ENCODE measurements at places on chromosomes 7 and 10. TPM values are rescaled to one million over a fixed set of nuclear protein-coding genes. Genes with fewer than 3 reads are reported as not detected.

- H3K4me3 ChIP-seq: no peak overlapping the region
- no peak overlapping the region for H3K27ac ChIP-seq
- peaks cover 5% of the 10 kb centered on the region for H3K4me1 ChIP-seq
- no peak for DNase-seq
- H3K36me3 ChIP-seq: peaks cover 9% of the 10 kb centered on the region
These were observed 78.9 kb downstream of the SVIL start for GRCh38 chr10:29555746-29556481.

- H3K27ac ChIP-seq: no peak overlapping the region
- no peaks in the 10 kb centered on the region for H3K36me3 ChIP-seq
- H3K4me3 ChIP-seq: no peak overlapping the region
- DNase-seq: no peak
- no peaks in the 10 kb centered on the region for H3K4me1 ChIP-seq
- H3K27me3 ChIP-seq: no peaks in the 10 kb centered on the region
These were observed 272.5 kb downstream of the NEBL start for GRCh38 chr10:20624642-20625041.

The VPS37D gene
- 0.87 TPM for total RNA-seq

The ANXA8L1 gene
- not detected for total RNA-seq

GRCh38 chr10:124918191-124918830, 23.6 kb upstream of the ZRANB1 start:
- peak; percentile 12 for DNase-seq
- H3K27me3 ChIP-seq: no peaks in the 10 kb centered on the region
- H3K4me3 ChIP-seq: peak overlapping the region; percentile 91
- peaks cover 22% of the 10 kb centered on the region for H3K4me1 ChIP-seq

DNA sequence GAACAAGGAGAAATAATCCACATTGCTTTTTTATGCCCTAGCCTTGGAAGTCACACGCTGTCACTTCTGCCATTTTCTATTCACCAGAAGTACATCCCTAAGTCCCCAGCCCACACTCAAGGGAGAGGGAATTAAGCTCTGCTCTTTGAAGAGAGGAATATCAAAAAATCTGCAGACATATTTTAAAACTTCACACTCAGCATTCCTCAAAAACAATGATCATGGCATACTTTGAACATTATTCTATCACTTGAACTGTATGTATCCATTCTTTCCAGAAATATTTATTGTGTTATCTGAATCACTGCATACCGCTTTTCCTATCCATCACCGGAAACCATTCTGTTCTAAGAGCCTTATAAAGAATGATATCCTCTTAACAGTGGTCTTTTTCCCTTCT, 9.4 kb downstream of the ABCC2 start:
- H3K4me1 ChIP-seq: no peaks in the 10 kb centered on the region
- no peak for DNase-seq
- no peak overlapping the region for H3K27ac ChIP-seq
- peaks cover 3% of the 10 kb centered on the region for H3K36me3 ChIP-seq
- no peak overlapping the region for H3K4me3 ChIP-seq

DNA sequence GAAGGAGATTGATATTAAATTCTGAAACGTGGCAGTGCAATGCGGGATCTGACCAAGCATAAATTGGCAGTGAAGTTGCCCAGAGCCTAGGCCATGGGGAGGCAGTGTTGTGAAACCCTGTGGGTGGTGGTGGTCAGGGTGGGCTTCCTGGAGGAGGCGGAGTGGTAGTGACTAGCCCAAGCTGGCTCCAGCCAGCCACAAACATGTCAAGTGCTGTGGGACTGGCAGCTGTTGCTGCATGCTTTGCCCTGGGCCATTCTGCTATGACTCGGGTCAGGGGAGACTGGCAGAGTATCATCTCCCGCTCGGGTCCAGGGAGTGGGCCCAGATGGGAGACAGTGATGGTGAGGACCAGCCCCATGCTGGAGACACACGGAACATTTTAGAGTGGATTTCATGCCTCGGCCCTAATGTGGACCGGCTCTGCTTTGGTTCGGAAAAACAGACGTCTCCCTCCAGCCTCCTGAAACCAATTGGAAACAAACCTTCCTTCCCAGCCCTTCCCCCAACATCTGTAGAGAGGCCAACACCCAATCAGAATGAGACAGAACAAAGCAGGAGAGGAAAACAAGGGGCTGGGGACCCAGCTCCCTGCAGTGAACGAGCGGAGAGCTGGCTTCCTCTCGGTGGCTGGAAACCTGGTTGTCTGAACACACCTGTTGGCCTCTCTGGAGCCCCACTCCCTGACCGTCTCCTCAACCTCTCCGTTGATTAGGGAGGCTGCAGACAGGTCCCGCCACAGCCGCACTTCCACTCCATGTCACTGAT, 58.2 kb downstream of the TMEM270 start:
- no peaks in the 10 kb centered on the region for H3K4me1 ChIP-seq
- no peak for DNase-seq
- H3K27me3 ChIP-seq: peaks cover 1% of the 10 kb centered on the region
- H3K27ac ChIP-seq: no peak overlapping the region
- no peak overlapping the region for H3K4me3 ChIP-seq

The ITGB8 gene
- not detected for total RNA-seq

DNA sequence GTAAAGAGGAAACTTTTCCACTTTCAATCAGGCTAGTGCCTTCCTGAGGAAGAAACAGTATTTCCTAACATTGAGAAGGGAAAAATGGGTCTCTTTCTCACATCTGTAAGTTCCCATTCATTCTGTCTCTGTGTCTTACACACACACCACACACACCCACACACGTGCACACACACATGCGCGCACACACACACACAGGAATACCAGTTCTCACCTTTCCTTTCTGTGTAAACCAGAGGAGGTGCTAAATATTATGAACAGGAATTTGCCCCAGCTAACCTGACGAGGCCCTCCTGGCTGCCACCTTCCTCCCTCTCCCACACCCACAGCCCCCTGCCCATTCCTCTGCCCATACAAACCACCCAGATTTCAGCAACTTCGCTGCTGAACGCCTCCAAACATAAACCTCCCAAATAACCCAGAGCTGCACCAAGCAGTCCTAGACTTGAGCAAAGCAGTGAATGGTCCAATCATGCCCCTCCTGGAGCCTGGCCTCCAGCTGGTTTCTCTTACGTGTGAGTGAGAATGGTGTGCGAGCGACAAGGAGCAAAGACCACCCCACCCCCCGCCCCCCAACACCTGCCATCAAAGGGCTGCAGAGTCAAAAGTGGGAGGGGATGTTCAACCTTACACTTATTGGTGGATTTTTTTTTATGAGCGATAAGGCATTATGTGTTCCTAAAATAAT, 190.5 kb downstream of the HECW1 start:
- peaks cover 18% of the 10 kb centered on the region for H3K27me3 ChIP-seq
- H3K4me1 ChIP-seq: peaks cover 32% of the 10 kb centered on the region
- DNase-seq: peak; percentile 30
- no peak overlapping the region for H3K4me3 ChIP-seq
- no peaks in the 10 kb centered on the region for H3K36me3 ChIP-seq

DNA sequence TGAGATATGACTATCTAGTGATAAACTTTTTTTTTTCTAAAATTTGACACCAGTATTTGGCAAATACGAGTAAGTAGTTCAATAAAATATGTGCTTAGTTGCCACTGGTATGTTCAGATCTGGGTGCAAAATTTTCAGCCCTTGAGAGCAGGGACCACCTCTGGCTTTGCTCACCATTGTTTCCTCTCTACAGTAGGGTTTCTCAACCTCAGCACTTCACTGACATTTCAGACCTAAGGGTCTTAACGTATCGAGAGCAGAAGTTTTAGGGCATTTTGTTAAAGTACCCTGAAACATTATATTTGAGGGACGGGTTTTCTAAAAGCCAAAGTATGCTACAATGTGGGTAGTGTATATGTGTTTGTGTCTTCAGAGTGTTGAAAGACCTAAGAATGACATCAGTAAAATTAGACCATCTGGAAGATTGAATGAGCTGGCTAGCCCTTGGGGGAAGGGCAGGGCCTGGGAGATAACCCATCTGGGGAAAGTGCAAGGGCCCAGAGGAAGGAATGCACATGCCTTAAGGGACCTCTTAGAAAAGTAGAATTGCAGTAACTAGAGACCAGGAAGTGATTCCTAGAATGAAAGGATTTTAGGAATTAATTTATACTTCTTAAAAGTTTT, 11.8 kb downstream of the BZW2 start:
- H3K27ac ChIP-seq: no peak overlapping the region
- H3K4me1 ChIP-seq: peaks cover 33% of the 10 kb centered on the region
- H3K36me3 ChIP-seq: peaks cover 25% of the 10 kb centered on the region
- H3K27me3 ChIP-seq: no peaks in the 10 kb centered on the region

The PRXL2A gene
- total RNA-seq: 21.0 TPM

The UCMA gene
- not detected for total RNA-seq

DNA sequence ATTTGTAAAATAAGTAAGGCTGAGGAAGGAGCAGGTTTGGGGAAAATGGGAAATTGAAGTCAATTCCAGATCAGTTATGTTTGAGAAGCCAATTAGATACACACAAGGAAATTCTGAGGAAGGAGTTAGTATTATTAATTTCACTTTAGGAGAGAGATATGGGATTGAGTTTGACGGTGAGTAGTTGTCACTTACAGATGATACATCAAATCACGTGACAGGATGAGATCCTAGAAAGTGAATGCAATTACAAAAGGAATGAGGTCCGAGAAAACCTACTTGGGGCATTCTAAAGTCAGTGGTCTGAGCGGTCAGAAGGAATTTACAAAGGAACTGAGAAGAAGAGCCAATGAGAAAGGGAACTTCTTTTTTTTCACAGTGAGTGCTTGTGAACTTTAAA, 364.3 kb upstream of the TMEM229A start:
- no peak overlapping the region for H3K27ac ChIP-seq
- no peaks in the 10 kb centered on the region for H3K4me1 ChIP-seq
- H3K27me3 ChIP-seq: no peaks in the 10 kb centered on the region
- no peak overlapping the region for H3K4me3 ChIP-seq

DNA sequence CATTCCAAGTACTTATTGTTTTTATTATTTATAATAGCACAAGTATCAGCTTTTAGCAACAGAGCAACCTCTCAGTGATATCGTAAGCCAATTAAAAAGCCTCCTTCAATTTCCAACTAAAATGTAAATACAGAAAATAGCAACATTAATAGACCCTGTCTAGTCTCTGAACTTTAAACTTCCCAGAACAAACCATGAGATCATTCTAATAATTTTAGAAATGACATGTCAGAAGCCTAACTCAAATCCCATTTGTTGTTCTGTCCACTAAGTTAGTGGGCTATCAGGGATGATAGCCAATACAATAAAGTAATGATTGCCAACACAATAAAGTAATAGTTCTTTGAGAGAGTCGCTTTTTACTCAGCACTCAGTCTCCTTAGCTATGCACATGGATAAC, 22.3 kb upstream of the LRRN3 start:
- DNase-seq: no peak
- H3K36me3 ChIP-seq: peaks cover 18% of the 10 kb centered on the region
- peaks cover 43% of the 10 kb centered on the region for H3K4me1 ChIP-seq
- no peak overlapping the region for H3K27ac ChIP-seq

DNA sequence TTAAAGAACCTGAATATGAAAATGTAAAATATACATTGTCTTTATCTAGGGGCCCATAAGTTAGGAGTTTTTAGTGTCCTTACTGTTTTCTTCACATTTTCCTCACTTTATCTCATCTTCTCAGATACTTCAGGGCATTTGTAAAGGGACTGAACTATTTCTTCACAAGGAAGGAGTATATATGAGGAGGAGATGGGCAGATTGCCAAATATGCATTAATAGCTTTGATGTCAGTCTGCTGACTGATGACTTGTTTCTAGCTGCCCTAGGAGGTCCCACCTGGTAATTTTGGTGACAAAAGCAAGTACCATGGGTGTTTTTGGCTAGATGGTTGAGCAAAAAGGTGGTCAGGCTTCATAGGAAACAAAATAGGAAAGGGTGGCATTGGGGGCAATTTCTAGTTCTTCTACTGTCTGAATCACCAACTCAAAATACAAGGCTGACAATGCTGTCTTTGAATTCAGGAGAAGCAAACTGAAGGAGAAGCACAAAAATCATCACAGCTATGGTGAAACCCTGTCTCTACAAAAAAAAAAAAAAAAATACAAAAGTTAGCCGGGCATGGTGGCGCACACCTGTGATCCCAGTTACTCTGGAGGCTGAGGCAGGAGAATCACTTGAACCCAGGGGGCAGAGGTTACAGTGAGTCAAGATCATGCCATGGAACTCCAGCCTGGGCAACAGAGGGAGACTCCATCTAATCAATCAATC, 10.4 kb upstream of the STRIP2 start:
- H3K4me3 ChIP-seq: no peak overlapping the region
- no peak overlapping the region for H3K27ac ChIP-seq
- H3K4me1 ChIP-seq: no peaks in the 10 kb centered on the region
- peaks cover 11% of the 10 kb centered on the region for H3K36me3 ChIP-seq
- DNase-seq: no peak

DNA sequence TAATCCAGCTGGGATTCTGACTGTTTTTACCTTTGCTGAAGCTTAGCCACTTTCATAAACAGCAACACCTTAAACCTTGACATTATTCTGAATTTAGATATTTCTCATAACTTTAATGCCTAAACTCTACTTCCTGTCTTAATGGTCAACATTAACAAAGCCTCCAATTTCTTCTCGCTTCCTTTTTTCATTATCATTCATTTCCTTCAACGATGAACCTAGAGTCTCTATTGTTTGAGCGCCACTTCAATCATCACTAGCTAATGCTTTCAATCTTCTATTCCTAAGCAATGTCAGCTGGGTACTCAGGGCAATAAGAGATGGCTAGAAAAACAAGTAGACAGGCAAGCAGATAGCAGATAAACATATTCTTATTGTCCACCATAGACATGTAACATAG, 96.6 kb upstream of the TMEM196 start:
- no peak for DNase-seq
- no peak overlapping the region for H3K27ac ChIP-seq
- no peaks in the 10 kb centered on the region for H3K36me3 ChIP-seq
- no peaks in the 10 kb centered on the region for H3K27me3 ChIP-seq
- no peak overlapping the region for H3K4me3 ChIP-seq

The TCERG1L gene
- total RNA-seq: not detected

- H3K4me1 ChIP-seq: no peaks in the 10 kb centered on the region
- DNase-seq: no peak
- peaks cover 6% of the 10 kb centered on the region for H3K27me3 ChIP-seq
- no peaks in the 10 kb centered on the region for H3K36me3 ChIP-seq
These were observed 25.9 kb downstream of the FOXI2 start for GRCh38 chr10:127762925-127763324.

GRCh38 chr7:262251-262572, 27.8 kb upstream of the FOXL3 start:
- no peaks in the 10 kb centered on the region for H3K27me3 ChIP-seq
- no peak overlapping the region for H3K27ac ChIP-seq
- no peak overlapping the region for H3K4me3 ChIP-seq
- peaks cover 2% of the 10 kb centered on the region for H3K4me1 ChIP-seq

The C7orf33 gene
- total RNA-seq: not detected

All from activated CD8-positive, alpha-beta T cell treated with anti-CD3 and anti-CD28 coated beads for 36 hours (primary cell).